PC-9 (cell line): ENCODE measurements at places on chromosomes 2 and 18. TPM values are rescaled to one million over a fixed set of nuclear protein-coding genes. Genes with fewer than 3 reads are reported as not detected.

DYNAP gene
- total RNA-seq = not detected in 2 replicates

NIF3L1 gene
- total RNA-seq = 27.3 and 45.6 TPM in 2 replicates

RBM45 gene
- total RNA-seq = 8.7 and 12.6 TPM in 2 replicates

FOXI3 gene
- total RNA-seq = not detected in 2 replicates

FTCDNL1 gene
- total RNA-seq = 2.7 and 5.2 TPM in 2 replicates

CCBE1 gene
- 3.1 and 5.8 TPM in 2 replicates for total RNA-seq

MTCL1 gene
- total RNA-seq = 29.6 and 30.0 TPM in 2 replicates

CCT4 gene
- 265 and 350 TPM in 2 replicates for total RNA-seq

LINC00305 gene
- not detected in 2 replicates for total RNA-seq

MOGAT1 gene
- total RNA-seq = 0.35 and 0.65 TPM in 2 replicates

HOXD8 gene
- 0.39 and 0.50 TPM in 2 replicates for total RNA-seq

CHRND gene
- total RNA-seq = not detected in 2 replicates

CYBRD1 gene
- 125 and 132 TPM in 2 replicates for total RNA-seq

C2orf72 gene
- total RNA-seq = 0.13 TPM in 1 of 2 replicates, not detected in the other

SLC30A3 gene
- 1.5 and 2.3 TPM in 2 replicates for total RNA-seq

TUBA3E gene
- not detected in 2 replicates for total RNA-seq

MAP2 gene
- 67.7 and 71.1 TPM in 2 replicates for total RNA-seq

SCYGR7 gene
- not detected in 2 replicates for total RNA-seq

CACNB4 gene
- 0.73 and 0.98 TPM in 2 replicates for total RNA-seq

EPHA4 gene
- total RNA-seq = 10.6 and 21.3 TPM in 2 replicates

DLGAP1 gene
- 0.13 TPM in 1 of 2 replicates, not detected in the other for total RNA-seq

KIAA2012 gene
- total RNA-seq = not detected in 2 replicates

TMX3 gene
- 21.2 and 22.7 TPM in 2 replicates for total RNA-seq

NYAP2 gene
- 0.30 and 0.65 TPM in 2 replicates for total RNA-seq

TRABD2A gene
- 0.88 and 2.2 TPM in 2 replicates for total RNA-seq

IL36B gene
- not detected in 2 replicates for total RNA-seq

PLGLB2 gene
- 0.90 and 1.9 TPM in 2 replicates for total RNA-seq

GPR35 gene
- total RNA-seq = 1.1 and 2.5 TPM in 2 replicates

KDM3A gene
- 31.8 and 39.3 TPM in 2 replicates for total RNA-seq

EPG5 gene
- 16.7 and 19.5 TPM in 2 replicates for total RNA-seq

NEU2 gene
- not detected in 2 replicates for total RNA-seq

UNC80 gene
- not detected in 2 replicates for total RNA-seq

ELOA2 gene
- total RNA-seq = not detected in 2 replicates

LIPG gene
- total RNA-seq = 22.7 and 30.9 TPM in 2 replicates

TAF4B gene
- 2.3 and 2.8 TPM in 2 replicates for total RNA-seq

UGT1A1 gene
- total RNA-seq = 64.8 and 70.5 TPM in 2 replicates

TNFRSF11A gene
- total RNA-seq = 6.3 and 6.7 TPM in 2 replicates

PLGLB1 gene
- total RNA-seq = 2.7 and 5.7 TPM in 2 replicates

SLC9A2 gene
- total RNA-seq = 13.4 and 17.0 TPM in 2 replicates

IWS1 gene
- 47.3 and 51.3 TPM in 2 replicates for total RNA-seq

MRPS5 gene
- total RNA-seq = 69.0 and 69.4 TPM in 2 replicates

SPHKAP gene
- not detected in 2 replicates for total RNA-seq

TMEM169 gene
- total RNA-seq = 0.46 and 0.58 TPM in 2 replicates

ABHD1 gene
- not detected in 2 replicates for total RNA-seq
